ENCODE measurements at places on chromosomes 3 and 15.

GRCh38 chr3:100988080-100988479 lies 5.1 kb downstream of the ABI3BP start:
- DNase-seq: no peak

GRCh38 chr15:56251315-56252095 lies 7.8 kb upstream of the RFX7 start:
- DNase-seq: no peak

DNA sequence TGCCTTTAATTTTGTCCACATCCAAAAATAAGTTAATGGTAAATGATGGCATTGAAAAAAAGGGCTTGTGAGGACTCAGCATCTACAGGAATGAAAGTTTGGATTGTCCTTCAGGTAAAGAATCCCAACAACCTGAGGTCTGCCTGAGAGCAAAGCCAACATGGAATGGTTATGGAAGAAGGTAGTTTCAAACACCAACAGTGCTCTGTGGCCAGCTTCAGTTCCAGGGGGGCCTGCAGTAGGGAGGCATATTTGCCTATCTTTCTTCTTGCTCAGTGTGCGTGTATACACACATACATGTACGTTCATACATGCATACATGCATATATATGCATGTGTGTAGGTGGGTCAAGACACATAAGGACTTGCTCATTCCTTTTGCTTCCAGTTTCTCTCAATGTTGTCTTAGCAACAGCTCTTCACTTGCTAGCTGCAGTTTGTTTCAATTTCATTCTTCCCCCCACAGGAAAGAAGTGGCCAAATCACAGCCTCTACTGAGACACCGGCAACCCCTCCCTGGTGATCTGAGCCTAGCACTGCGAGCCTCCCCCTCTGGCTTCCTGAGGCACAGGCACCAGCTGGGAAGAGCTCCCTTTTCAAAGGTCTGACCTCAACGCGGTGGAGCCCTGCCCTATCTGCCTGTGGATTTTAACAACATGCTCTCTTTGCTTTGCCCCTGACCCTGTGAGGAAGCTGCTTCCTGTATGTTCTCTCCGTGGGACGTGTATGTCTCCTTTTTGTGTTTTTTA lies 146.2 kb downstream of the KLF13 start:
- no peak for DNase-seq

- DNase-seq: no peak
These were observed 420.3 kb upstream of the CFAP20DC start for GRCh38 chr3:59469948-59470723.

GRCh38 chr3:146313746-146314111 lies 62.8 kb upstream of the PLSCR4 start:
- DNase-seq: no peak

- no peak for DNase-seq
These were observed 187.5 kb downstream of the SPATA16 start for GRCh38 chr3:172953571-172953970.

DNA sequence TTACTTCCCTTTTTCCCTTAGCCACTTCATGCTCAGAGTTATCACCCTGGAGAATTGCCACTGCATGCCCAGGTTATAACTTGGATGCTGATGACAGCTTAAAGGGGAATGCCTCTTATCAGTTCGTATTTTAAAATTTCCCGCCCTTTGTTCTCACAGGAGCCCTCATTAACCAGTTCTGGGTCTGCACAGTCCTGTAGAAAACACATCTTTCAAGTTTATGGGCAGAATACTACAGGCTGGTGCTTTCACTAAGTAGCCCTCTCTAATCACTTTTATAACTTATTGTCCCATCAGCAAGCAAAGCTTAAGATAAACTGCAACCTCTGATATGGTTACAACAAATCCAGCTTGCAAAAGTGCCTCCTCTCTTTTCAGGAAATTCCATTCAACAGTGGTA lies 587.3 kb upstream of the UBE2E2 start:
- DNase-seq: no peak

- no peak for DNase-seq
These were observed 345.7 kb downstream of the SV2B start for GRCh38 chr15:91445695-91446228.

DNA sequence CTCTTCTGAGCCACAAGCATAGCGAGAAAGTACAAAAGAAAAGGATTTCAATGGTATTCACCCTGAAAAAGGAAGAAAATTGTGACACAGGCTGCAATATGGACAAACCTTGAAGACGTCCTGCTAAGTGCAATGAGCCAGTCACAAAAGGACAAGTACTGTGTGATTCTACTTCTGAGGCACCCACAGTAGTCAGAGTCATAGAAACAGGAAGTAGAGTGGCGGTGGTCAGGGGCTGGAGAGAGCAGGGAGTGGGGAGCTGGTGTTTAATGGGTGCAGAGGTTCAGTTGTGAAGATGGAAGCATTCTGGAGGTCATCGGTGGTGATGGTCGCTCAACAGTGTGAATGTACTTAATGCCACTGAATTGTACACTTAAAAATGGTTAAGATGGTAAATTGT lies 180.5 kb downstream of the APBA2 start:
- no peak for DNase-seq

GRCh38 chr15:73760330-73761329 lies 7.5 kb upstream of the INSYN1 start:
- no peak for DNase-seq

- DNase-seq: peak; percentile 23
These were observed 36.8 kb downstream of the TRANK1 start for GRCh38 chr3:36907911-36908646.

DNA sequence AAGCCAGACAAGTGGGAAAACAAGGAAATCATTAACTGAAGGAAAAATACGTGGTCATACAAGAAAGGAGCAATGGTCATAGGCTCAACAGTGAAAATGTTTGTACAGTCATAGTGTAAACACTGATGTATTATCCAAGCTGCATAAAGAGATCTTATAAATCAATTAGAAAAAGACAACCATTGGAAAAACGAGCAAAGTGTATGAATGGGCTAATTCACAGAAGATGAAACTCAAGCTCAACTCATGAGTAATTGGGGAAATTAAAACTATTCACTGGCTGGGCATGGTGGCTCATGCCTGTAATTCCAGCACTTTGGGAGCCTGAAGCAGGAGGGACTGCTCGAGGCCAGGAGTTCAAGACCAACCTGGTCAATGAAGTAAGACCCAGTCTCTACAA lies 6.4 kb upstream of the IGF2BP2 start:
- peak; percentile 15 for DNase-seq

DNA sequence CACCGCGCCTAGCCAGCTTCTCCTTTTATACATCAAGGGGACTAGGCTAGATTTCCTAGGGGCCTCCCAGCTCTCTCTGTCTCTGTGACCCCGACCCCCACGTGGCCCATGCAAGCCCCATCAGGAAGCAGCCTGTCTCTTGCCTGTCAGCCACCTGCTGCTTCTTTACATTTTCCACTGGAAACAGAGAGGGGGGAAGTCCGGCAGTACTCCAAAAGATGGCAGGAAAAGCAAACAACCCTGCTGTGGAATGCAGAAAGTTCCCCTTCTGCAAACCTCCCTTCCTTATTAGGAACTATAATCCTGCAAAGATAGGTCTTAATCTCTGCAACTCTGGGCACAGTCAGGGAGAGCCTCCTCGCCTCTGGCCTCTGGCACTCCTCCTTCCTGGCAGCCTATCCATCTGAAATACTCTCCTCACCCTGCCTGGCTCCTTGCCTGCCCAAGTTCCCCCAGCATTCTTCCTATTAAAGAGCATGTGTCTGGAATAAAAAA lies 47.4 kb upstream of the HACD2 start:
- DNase-seq: no peak

- DNase-seq: no peak
These were observed 35.0 kb downstream of the DRD3 start for GRCh38 chr3:114143817-114144216.

DNA sequence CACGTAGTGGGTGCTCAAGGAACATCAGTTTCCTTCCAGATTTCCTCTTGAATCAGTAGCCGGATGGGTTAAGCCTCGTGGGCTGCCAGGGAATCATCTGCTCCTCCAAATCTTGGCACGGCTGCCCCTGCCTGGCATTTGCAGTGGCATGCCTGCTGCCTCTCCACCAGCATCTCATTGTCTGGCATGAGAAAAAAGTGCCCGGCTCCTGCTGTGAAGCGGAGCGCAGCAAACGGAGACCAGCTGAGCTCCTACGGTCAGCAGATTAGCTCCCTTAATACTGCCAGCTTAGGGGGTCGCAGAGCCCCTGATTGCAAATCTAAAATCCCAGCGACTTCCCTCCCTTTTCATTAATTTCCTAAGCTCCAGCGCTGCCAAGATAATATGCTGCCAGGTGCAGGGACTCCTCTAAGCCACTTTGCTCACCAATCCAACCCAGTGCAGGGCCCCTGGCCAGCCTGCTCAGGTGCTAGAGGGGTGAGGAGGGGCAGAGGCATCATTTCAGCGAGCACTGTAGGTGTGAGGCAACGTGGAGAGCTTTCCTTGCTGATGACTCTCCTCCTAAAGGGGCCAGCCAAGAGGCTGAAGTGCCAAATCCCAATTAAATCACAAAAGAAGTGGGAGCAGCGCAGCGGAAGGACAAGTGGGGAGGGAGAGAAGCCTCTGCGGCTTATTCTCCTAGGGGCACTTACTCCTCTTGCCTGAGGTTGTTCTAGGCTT lies 49.6 kb upstream of the ST8SIA2 start:
- DNase-seq: no peak

- no peak for DNase-seq
These were observed 17.2 kb downstream of the CHCHD6 start for GRCh38 chr3:126721246-126721645.

- DNase-seq: no peak
These were observed 244.7 kb upstream of the ST8SIA2 start for GRCh38 chr15:92149029-92149428.

- DNase-seq: peak; percentile 8
These were observed 902 bp upstream of the ZCWPW2 start for GRCh38 chr3:28347374-28348264.

- DNase-seq: no peak
These were observed 6.1 kb upstream of the SPTBN5 start for GRCh38 chr15:41899854-41900442.

GRCh38 chr3:148863814-148864213 lies 1.3 kb upstream of the CPA3 start:
- no peak for DNase-seq

- DNase-seq: no peak
These were observed 5.1 kb downstream of the HHATL start for GRCh38 chr3:42697289-42698051.

DNA sequence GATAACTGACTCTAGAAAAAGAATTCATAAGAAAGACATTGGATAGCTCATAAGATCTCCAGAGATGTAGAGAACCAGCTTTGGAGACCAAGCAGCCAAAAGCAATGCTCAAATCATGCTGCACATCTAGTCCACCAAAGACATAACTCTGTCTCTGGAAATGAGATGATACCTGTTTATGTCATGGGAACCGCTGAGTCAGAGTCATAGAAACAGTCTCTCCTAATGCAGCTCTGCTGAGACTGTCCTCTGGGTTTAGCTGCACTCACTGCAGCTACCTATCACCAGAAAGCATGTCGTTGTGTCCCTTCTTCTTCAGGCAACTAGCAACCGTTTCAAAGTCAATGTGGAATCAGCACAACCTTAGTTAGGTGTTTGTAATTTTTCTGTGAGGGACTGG lies 218.5 kb upstream of the ROBO1 start:
- no peak for DNase-seq

GRCh38 chr3:14876921-14877333 lies 58.2 kb downstream of the FGD5 start:
- peak; percentile 37 for DNase-seq

- DNase-seq: peak; percentile 21
These were observed 225.6 kb upstream of the TLE3 start for GRCh38 chr15:70323111-70323851.

DNA sequence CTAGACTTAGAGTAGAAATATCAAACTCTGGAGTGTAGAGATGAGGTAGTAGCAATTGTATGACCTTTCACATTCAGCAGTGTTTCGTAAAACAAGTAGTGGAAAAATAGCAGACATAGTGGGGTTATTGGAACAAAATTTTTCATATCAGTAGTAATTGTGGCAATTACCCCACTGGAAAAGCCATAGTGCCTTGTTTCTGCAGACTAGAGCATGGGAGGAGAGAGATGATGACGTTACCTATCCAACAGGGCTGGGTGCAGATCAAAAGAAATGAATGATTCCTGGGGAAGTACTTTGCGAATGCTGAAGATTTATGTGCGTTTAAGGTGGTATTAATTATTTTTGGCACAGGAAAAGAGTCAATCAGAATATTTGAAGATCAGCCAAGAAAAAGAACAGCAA lies 147.0 kb upstream of the LRRFIP2 start:
- DNase-seq: no peak

- no peak for DNase-seq
These were observed 156.8 kb upstream of the COL8A1 start for GRCh38 chr3:99481561-99481960.

GRCh38 chr3:134483195-134483900 lies 2.4 kb downstream of the ANAPC13 start:
- no peak for DNase-seq

Data from HT-29 (cell line).